ENCODE measurements at places on chromosomes 4 and X. TPM values are rescaled to one million over a fixed set of nuclear protein-coding genes. Genes with fewer than 3 reads are reported as not detected.

DNA sequence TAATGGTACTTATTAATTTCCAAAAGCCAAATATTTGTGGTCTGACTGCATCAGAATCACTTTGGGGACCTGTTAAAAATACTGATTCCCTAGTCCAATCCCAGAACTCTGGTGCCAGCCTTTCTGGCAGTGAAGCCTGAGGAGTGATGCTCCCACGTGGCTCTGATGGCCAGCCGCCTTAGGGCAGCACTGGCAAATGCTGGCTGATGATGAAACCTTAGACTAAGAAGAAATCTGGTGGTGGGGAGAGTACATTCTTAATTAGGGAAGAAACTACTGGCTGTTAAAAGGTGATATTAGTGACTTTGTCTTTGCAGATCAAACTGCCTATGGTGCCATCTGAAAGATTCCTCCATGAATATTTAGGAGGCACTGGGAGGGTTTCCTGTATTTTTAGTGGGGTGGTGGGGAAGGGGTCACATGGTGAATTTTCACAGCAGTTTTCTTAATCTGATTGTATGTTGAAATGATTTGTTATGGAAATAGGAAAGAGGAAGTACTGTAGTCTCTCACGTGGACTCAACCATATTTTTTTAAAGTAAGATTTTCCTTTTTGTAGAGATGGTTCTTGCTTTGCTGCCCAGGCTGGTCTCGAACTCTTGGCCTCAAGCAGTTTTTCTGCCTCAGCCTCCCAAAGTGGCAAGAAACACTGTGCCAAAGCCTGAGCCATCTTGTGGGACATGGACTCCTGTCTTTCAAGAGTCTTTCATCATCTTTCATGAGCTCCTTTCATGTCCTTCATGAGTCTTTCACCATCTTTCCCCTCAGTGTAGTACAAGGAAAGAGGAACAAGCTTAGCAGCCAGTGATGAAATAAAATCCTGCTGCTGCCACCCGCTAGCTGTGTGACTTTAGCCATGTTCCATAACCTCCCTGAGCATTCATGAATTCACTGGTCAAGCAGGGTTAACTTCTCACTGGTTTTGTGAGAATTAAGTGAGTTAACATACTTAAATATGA is 90.8 kb downstream of the ZNF330 start:
- DNase-seq, result no peak

ANAPC4 gene
- 32.3 TPM for total RNA-seq

LINC00632 gene
- total RNA-seq, result 2.9 TPM

DNA sequence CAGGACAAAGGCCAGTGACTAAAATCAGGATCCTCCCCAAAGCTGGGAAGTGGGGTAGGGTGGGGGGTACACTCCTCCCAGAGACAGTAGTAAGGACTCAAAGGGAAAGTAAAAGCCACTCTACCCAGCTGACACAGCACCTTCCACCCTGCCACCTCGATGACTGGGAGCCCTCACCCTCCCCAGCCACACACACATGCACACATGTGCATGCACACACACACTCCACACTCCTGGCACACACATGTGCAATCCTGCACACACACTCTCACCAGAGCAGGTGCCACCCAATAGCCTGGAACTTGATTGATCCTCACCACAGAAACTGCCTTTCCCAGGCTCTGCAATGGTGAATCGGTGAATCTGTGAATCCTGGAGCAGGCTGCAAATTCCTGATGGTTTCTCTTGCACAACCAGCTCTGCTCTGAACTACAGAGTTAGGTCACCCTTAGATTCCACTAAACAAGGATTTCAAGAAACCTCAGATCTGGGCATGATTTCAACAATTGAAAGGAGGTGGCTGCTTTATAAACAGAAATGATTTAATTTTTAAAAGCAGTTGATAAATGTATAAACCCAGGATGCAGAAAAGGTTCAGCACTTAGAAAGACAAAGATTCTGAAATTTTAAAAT is 21.5 kb downstream of the AMOT start:
- no peak for DNase-seq

- DNase-seq, result no peak
These were observed 9.1 kb downstream of the NSD2 start for GRCh38 chr4:1880332-1880731.

GRCh38 chrX:71321731-71322130 is 20.2 kb downstream of the ITGB1BP2 start:
- no peak for DNase-seq

DNA sequence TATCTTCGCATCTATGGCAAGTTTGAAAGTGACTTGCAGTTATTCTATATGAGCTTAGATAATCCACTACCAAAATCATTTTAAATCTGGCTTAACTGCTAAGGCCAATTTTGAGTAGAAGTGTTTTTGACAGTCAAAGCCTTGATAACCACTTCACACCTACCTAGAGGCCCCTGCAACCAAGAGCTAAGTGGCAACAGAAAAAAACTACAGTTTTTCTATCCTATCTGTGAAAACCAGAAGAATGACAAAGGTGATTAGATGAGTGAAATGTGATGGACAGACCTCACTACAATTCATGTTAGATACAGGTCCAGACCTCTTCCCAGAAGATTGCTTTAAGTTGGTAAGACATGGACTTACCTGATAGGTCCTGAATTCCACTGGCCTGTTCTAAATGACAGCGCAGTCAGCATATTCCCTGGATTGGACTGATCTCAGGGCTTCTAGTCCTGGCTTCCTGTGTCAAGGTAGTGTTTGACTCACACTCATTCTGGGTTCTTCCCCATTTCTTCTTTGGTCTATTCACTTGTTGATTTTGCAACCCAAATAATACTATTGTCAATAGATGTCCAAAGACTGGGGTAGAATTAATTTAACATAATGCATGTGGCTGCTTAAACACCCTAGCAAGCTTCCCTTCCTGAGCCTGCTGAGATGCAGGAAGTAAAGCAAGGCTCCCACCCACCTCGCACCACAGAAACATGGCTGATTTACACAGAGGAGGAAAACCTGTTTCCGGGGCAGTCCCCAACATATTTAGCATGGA is 65.1 kb downstream of the PPP3CA start:
- no peak for DNase-seq

DGAT2L6 gene
- not detected for total RNA-seq

DNA sequence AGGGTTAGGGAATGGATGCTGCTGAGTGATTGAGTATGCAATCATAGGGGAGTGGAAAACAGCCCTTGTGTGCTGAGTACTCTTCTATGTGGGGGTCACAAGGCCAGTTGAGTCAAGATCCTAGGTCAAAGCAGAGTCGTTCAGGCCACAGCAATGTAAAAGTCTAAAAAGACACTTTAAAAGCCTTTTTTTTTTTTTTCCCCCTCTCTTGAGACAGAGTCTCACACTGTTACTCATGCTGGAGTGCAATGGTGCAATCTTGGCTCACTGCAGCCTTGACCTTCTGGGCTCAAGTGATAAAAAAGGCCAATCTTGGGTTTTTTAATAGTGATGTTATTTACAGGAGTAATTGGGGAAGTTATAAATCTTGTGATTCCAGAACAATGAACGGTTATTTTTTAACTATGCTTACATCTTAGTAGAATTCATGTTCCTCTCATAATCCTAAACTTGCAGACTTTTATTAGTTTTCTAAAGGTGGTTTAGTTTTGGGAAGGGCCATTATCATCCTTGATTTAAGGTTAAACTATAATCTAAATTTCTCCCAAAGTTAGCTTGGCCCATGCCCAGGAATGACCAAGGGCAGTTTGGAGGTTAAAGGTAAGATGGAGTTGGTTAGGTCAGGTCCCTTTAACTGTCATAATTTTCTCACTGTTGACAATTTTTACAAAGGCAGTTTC is 82.2 kb upstream of the BMP2K start:
- DNase-seq, result peak; percentile 74

MAGEB6 gene
- not detected for total RNA-seq

WWC2 gene
- 10.7 TPM for total RNA-seq

DNA sequence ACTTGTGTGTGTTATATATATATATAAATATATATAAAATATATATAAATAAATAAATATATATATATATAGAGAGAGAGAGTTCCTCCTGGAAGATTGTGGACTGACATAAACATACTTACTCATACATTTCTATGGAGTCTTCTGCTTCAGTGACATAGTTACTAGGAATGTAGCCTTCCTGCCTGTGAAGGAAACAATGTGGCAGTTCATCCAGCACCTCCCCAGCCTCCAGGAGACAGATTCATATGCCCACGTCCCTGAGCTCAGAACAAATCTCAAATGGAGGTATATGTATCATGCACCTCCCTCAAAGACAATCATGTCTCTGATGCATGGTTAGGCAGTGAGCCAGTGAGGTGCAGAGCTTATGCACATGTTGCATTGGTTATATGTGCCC is 11.4 kb upstream of the TIMM8A start:
- no peak for DNase-seq

DNA sequence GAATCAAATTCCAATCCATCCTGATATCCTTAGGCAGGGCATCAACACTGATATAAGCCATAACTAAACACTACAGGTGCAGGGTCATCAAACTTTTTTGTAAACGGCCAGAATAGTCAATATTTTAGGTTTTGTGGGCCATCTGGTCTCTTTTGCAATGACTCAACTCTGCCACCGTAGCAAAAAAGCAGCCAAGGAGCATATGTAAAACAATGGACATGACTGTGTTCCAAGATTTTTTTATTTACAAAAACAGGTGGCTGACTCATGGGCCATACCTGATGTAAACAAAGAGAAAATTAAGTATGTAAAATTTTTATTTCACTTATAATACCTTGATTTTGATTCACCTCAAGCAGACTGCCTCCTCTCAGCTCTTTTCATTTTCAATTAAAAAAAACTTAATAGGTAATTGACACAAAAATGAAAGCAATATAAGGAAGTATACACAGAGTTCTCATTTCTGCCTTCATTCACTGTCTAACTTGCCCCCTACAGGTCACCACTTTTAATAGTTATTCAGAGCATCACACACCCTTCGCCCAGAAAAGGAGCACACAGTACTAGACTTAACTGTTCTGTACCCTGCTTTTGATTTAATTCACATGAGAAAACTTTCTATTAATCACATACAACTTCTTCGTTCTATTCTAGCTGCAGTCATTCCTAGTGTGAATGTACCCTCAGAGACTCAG is 35.3 kb upstream of the GPM6B start:
- DNase-seq, result no peak

DNA sequence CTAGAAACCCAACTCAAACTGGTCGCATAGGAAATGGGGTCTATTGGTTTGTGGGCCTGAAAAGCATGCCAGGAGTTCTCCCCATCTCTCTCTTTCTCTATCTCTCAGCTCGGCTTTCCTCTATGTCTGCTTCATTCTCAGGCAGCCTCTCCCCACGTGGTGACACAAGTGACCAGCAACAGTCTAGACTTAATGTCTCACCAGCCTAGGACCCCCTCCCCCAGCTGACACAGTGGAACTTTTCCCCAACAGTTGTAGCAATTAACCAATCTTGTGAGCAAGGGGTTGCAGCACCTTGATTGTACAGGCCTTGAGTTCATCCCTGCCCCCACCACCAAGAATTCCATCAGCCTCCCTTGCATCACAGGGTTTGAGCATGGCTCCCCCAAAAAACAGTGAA is 159.8 kb upstream of the KIT start:
- no peak for DNase-seq

- no peak for DNase-seq
These were observed 69.0 kb downstream of the MRPL1 start for GRCh38 chr4:77931452-77932135.

DNA sequence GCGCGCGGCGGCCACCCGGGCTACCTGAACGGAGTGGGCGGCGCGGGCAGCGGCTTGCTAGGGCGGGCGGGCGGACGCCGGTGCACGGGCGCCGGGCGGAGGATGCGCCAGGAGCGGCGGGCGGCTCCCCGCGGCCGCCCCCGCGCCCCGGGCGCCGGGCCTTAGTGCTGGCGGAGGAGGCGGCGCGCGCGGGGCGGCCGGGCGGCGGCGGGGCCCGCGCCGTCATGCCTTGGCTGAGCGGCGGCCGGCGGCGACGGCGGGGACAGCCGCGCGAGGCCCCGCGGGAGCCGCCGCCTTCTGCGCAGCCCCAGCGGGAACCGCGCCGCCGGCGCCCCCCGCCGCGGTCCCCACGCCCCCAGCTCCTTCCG is 48.2 kb downstream of the CLDN34 start:
- DNase-seq, result no peak

ADH1A gene
- total RNA-seq, result 0.80 TPM

POF1B gene
- total RNA-seq, result 2.0 TPM

GRCh38 chr4:177879851-177880250 is 437.6 kb upstream of the AGA start:
- no peak for DNase-seq

ASB9 gene
- total RNA-seq, result 2.7 TPM

DNA sequence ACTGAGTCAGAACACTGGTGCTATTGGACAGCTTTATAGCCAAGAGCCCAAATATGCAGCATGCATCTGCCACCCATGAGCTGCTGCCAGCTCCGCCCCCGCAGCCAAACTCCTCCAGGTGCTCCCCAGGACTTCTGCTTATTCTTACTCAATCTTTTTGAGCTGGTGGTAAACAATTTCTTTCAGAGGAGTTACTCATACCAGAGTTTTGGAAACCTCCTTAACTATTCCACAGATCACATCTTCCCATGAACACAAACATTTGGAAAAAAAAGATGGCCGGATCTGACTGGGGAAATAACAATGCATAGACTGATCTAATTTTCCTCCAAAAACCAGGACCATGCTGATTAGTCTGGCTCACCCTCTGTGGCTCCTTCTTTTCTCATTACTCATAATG is 399.9 kb downstream of the GPM6A start:
- DNase-seq, result no peak

- DNase-seq, result no peak
These were observed 87.1 kb upstream of the DDX53 start for GRCh38 chrX:22912616-22913015.

PRR32 gene
- total RNA-seq, result not detected

DSPP gene
- total RNA-seq, result 0.06 TPM

Measured in adrenal gland (tissue), 19 donors.